ENCODE measurements at places on chromosomes 12 and 14.
A peak's percentile ranks its signal among the peaks of the same experiment; 100 is the strongest.

GRCh38 chr12:93413064-93413463, 28.7 kb downstream of the UBE2N start:
- no peak for DNase-seq

DNA sequence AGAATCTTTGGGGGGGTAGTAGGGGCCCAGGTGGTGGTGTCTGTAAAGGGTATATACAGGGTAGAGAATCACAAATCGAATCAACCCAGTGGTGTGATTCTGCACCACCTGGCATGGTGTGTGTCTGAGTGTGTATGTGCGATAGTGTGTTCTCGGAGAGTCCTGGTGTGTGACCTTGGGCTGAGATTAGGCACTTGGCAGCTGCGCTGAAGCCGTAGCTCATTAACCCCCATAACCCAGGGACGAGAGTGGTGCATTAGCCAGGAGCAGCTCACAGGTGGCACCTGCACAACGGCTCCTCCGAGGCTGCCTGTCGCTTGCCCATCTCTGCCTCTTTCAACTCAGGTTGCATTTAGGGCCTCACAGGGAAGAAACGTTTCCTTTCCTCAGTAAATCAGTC, 15.6 kb upstream of the TESC start:
- no peak for DNase-seq

- no peak for DNase-seq
These were observed 2.2 kb downstream of the CPSF6 start for GRCh38 chr12:69241438-69242092.

DNA sequence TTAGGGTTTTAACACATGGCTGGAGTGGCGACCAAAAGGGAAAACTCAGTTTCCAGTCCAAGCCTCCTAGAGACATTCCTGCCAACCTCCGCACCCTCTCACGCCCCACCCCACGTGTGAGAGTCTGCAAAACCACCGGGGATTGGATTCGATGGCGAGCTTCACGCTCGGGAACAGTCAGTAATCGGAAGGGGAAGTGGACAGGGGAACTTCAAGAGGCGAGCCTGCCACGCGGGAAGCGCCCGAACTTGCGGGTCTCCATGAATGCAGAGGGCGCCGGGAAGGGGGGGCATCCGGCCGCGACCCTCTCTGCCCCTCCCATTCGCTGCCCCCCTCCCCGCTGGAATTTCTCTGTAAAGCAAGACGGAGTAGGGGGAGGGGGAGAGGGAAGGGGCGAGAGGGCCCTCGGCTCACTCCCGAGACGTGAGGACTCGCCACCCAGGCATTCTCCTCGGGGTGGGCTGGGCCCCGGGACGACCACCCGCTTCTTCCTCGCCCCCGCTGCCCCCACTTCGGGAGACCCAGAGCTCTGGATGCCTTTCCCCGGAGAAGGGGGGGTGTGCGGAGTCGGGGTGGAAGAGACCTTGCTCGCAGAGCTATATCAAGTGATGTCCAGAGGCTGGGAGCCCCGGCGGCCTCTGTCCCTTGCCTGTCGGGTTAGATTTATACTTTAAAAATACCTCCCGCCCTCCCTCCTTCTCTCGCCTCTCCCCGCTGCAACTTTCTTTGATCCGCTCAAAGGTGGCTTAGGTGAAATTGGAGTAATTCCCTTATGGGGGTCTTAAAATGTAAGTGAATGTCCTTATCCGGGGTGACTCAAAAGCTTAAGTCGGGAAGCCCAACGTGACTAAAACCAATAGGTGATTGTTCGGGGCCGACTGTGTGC, 2.5 kb upstream of the CCND2 start:
- no peak for DNase-seq

DNA sequence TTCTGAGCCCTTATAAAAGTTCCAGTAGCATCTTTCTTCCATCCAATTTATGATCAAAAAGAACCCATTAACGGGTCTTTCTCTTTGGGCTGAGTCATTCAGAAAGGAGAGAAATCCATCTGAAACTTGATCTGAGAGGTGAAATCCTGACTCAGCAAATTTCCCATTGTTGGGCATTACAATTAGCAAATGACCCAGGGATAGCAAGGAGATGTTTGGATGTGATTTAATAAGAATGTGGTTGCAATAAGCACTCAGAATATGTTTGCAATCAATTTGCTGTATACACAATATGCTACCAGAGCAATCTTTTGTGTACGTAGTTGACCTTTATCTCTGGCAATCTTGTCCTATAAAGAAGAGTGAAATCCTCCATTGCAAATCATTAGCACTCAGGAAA, 122.7 kb downstream of the CCDC60 start:
- DNase-seq = no peak

GRCh38 chr12:22473212-22473611, 71.1 kb downstream of the C2CD5 start:
- no peak for DNase-seq

- peak; percentile 59 for DNase-seq
These were observed 116.5 kb downstream of the GPHN start for GRCh38 chr14:66624336-66624937.

GRCh38 chr14:29836395-29836794, 91.3 kb downstream of the PRKD1 start:
- DNase-seq = no peak

DNA sequence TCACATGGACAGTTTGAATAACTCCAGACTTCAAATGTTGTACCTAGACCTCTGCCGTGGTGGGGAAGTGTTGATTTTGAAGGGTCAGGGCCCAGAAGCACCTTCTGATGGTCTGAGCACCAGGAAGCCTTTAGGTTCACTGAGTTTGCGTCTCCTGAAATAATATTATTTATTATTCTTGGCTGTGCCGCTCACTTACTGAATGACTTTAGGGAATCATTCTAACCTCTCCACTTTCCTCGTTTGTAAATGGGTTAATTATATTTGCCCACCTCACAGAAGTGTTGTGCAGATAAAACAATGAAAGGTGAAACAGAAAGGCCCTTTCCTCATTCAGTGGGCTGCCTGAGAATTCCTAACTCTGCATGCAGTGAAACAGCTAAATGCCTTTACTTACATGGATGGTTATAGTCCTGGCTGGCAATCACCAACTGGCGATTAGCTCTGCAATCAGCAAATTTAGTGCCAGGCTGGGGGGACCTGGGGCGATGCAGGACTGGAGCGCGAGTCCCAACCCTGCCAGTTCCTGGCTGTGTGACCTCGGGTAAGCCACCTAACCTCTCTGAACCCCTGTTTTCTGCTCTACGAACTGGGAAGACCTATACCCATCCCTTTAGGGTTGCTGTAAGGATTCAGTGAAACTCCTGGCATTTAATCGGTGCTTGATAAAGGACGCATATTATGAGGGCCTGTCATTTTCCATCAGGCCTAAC, 57.5 kb downstream of the MAP1LC3B2 start:
- no peak for DNase-seq

DNA sequence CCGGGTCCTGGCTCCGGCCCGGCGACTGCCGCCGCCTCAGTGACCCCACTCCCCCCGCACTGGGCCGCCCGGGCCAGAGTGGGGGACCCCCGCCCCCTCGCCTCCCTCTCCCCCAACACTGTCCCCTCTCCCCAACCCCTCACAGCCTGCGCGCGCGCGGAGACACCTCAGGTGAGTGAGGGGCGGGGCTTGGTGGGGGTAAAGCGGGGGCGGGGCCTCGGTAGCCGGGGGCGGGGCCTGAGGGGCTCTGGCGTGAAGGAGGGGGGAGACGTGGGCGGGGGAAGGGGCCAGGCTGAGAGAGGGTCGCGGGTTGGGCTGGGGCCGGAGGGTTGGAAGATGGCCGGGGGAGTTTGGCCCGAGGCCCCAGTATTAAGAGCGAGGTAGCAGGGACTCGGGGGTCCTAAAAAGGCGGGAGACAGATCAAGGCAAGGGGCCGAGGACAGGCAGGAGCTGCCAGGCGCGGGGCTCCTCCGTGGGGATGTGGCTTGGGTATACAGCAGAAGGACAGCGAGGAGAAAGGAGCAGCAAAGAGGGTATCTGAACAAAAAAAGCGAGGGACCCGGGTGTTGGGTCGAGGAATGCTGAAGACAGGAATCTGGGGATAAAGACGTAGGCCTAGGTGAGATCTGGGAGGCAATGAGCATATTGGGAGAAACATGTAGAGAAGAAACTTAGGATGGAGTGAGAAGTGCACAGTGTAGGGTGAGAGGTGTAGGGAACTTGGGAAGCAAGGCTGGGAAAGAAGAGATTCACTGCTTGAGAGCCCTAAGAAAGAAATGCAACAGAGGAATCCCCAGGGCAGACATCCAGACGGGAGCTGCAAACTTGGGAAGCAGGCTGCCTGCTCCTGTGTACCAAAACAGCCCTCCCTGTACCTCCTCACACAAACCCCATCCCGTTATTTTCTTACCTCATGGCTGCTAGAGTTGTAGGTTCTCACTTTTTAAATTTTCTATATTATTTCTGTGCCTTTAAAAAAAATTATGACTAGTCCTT, 10.8 kb downstream of the SUOX start:
- no peak for DNase-seq

GRCh38 chr14:76863724-76864407, 37.7 kb downstream of the LRRC74A start:
- DNase-seq = no peak

GRCh38 chr12:2641207-2641606, 153.6 kb upstream of the FKBP4 start:
- peak; percentile 55 for DNase-seq

GRCh38 chr14:23078692-23079116, 16.2 kb downstream of the ACIN1 start:
- DNase-seq = peak; percentile 57

DNA sequence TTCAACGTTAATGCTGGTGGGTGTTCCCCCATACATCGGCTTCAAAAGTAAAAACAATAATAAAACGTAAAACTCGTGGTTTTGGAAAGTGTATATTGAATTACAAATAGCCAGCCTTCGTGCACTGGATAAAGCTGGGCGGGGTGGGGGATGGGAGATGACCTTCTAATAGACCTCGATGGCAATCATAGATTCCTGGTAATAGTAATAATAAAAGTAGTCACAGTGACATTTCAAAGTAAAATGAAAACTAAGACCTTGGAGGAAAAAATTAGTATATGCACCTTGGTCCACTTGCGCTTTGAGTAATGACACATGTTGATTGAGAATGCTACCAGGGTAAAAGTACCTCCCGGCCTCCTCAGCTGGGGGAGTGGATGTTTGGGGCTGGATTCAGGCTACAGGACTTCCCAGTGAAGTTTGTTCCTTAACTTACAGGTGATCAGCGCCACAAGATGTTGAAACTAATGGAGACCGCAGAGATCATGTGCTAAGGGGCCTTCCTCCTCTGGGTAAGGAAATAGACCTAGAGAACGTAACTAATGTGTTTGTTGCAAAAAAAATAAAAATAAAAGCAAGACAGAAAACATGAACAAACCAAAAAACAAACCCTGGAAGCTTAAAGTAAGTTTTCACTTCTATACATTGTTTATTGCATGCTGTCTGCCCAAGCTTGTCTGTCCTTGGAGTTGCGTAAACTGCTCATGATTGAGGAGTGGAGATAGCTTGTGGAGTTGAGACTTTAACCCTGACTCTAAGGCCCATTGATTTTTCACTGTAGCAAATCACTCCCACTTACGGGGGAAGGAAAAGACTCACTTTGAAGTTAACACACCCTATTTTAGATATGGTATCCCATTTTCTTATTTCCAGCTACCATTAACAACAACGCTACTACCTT, 907 bp upstream of the LRIG3 start:
- no peak for DNase-seq

DNA sequence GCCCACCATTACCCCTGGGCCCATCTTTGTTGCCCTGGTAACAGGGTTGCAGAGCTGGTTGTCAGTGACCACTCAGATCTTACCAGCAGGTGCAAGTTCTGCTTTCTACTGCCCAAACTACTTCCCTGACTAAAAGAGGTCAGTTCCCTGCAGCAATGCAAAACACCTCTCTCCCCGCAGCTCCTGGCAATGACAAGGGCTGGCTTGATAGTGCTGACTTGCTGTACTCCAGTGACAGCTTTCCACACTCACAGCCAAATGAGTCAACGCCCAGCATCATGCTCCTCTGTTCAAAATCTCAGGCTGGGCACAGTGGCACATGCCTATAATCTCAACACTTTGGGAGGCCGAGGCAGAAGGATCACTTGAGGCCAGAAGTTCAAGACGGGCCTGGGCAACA, 90.6 kb downstream of the CIT start:
- DNase-seq = no peak

- peak; percentile 88 for DNase-seq
These were observed 124.2 kb downstream of the HMGA2 start for GRCh38 chr12:65948320-65949008.

GRCh38 chr14:68794130-68794850, 1.4 kb upstream of the ZFP36L1 start:
- peak; percentile 87 for DNase-seq

DNA sequence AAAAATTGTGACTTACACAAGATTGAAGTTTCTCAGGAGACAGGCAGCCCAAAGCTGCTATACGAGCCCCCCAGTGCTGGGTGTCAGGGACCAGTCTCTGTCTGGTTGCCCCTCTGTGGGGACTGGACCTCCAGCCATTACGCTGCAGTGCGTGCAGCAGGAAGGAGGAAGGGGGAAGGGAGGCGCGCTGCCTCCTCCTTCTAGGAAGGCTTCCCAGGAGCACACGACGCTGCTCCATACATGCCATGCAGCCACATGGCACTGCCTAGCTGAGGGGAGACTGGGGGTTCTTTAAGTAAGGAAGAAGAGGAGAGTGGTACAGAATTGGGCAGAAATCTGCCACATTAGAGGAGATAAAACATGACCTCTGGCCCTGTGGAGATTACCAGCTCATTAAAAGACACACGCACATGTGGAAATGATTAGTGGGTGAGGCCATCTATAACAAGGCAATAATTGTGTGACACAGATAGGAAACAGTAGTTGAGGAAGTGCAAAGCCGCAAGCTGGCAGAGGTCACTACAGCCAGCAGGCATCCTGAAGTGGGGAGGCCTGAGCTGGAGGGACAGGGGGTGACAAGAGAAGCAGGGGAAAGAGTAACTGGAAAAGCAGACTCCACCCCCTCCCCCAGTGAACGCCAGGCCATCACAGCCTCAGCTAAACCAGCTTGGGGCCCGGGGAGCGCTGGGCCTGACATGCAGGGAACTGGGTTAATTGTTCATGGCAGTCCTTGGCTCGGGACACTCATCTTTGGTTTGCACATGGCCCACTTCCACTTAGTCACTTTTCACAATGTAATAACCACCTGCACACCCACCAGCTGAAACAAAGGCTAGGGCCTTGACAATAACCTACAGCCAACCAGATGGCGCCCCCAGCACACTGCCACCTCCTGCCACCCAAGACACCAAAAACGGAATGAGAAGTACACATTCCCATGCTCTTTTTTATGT, 39.6 kb downstream of the CCDC88C start:
- no peak for DNase-seq

GRCh38 chr12:118456741-118457140, 80.4 kb downstream of the SUDS3 start:
- no peak for DNase-seq

GRCh38 chr12:51345681-51346080, 798 bp downstream of the CELA1 start:
- no peak for DNase-seq

DNA sequence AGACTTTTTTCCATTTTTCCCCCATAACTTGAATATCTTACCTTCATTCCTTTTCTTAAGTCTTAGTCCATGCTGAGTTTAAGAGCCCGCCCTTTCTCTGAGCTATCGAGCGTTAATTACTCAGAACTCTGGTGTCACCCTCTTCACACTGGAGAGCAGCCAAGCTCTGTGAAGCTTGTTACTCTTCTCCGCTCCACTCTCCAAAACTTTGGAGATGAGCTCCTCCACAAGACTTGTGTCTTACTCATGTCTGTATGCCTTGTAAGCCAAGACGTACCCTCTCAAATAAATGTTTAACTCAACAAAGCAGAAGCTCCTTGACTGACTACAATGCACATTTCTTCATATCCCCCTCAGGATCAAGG, 54.7 kb downstream of the DICER1 start:
- no peak for DNase-seq

GRCh38 chr12:132606466-132606865, 3.9 kb downstream of the LRCOL1 start:
- DNase-seq = no peak
